ENCODE measurements at places on chromosomes 16 and 17.

- no peak for DNase-seq
Observed at GRCh38 chr16:11315510-11315909, 29.7 kb upstream of the RMI2 start.

DNA sequence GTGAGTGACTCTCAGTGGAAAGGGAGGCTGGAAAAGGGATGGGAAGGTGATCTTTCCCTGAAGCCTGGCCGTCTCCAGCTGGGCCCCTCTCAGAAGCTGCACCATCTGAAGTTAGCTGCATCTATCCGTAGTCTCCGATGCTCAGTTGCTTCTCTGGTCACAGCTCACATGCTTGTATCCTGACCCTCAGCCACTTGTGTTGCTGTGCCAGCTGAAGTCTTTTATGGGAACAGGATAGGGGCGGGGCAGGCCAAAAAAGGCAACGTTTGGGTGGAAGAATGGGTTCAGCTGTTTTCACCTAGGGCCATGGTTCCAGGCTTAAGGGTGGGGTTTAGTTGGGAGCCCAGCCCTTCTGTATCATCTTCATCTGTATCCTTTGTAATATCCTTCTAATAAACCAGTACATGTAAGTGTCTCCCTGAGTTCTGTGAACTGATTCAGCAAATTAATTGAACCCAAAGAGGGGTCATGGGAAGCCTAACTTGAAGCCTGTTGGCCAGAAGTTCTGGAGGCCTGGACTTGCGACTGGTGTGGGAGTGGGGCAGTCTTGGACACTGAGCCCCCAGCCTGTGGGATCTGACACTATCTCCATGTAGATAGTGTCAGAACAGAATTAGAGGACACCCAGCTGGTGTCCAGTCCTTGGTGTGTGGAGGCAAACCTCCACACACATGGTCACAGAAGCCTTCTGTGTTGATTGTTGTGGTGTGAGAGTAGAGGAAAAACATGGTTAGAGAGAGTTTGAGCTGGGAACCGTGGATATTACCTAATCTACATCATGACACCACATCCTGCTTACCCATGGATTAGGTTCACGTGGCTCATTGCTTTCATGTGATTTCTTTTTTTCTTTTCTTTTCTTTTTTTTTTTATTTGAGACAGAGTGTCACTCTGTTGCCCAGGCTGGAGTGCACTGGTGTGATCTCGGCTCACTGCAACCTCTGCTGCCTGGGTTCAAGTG, 49.3 kb upstream of the FBXO47 start:
- DNase-seq, result no peak

- DNase-seq, result no peak
Observed at GRCh38 chr17:64128787-64129514, 993 bp downstream of the ERN1 start.

GRCh38 chr17:66915792-66916191, 48.7 kb upstream of the CACNG4 start:
- DNase-seq, result no peak

GRCh38 chr17:70434536-70435490, 265.5 kb downstream of the KCNJ2 start:
- DNase-seq, result no peak

- no peak for DNase-seq
Observed at GRCh38 chr16:3087243-3088235, 11.6 kb downstream of the ZSCAN10 start.

DNA sequence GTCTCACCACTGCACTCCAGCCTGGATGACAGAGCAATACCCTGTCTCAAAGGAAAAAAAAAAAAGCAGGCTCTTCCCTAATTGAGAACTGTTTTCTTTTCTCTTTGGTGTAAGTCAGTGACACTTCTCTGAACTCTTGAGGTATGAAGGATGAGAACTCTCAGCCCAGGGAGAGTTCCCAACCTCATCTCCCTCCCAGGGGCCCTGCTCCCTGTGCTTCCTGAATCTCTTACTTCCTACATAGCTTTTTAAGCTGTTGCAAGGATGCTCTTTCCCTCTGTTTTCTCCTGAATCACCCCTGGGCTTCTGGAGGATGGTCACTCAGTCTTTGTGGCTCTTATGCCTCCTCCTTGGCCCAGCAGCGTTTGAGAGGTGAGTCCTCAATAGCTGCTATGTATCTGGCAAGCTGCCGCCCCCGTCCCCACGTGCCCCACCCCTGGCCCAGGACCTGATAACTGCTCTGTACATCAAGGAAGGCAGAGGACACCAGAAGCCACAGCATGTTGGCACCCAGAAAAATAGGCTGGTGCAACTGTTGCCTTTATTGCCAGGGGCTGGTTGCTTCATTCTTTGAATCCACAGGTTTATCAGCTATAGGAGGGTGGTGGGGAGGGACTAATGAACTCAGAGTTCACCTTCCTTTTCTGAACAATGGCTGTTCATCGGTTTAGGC, 24.0 kb downstream of the IGF2BP1 start:
- DNase-seq, result no peak

- no peak for DNase-seq
Observed at GRCh38 chr16:50539053-50539695, 9.0 kb upstream of the NKD1 start.

- DNase-seq, result no peak
Observed at GRCh38 chr16:6345090-6345489, 987.6 kb upstream of the RBFOX1 start.

GRCh38 chr17:82065193-82065637, 389 bp downstream of the DUS1L start:
- DNase-seq, result no peak

DNA sequence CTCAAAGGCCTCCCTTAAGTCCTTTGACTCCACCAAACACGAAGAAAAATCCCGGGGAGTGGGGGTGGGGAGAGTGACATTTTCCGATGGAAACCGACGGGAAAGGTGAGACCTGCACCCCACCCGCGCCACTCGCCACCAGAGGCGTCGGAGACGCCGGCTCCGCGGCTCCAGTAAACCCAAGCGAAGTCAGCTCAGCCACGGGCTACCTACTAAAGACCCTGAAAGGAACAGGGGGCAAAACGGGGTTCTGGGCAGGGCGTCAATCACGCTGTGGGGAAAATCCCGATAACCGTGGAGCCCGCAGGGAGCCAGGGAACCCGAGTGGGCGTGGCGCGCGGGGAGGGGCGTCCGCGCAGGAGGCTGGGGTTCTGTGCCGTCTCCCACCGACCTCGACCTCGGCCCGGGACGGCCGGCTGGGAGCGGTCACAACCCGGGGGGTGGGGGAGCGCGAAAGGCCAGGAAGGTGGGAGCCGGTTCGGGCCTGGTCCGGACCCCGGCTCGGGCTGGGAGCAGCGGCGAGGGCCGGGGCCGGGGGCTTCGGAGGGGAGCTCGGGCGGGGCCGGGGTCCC, 565 bp downstream of the WDR45B start:
- DNase-seq, result no peak

DNA sequence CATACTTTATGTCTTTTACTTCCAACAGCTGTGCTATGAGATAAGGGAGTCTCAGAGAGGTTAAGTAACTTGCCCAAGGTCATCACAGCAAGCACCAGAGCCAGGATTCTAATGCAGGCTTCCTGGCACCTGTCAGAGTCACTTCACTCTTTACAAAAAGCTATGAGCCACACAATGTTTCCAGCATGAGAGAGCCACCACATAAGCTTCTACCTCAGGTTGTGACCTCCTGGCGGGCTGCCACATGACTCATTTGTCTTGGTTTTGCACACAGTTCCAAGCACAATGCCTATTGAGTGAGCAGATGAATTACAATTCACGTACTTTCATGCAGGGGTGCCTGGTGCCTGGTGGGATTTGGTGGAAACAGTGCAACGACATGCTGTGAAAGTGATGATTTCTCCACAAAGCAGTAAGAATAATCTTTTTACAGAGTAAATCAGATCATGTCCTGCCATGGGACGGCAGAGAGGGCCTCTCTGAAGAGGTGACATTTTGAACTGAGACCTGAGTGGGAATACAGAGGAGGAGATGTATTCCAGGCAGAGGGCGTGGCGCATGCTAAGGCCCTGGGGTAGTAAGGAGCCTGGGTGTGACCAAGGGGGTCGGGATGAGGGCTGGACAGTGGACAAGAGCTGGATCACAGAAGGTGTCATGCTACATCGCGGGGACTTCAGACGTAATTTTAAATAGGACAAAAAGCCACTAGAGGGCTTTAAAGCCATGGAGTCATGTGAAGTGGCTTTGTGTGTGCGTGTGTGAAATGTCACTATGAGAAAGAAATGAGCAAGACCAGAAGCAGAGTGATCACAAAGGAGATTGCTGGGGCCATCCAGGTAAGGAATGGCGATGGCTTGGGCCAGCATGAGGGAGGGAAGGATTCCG, 53.4 kb downstream of the CACNG3 start:
- no peak for DNase-seq

GRCh38 chr17:51572115-51572514, 311.8 kb downstream of the UTP18 start:
- DNase-seq, result no peak

DNA sequence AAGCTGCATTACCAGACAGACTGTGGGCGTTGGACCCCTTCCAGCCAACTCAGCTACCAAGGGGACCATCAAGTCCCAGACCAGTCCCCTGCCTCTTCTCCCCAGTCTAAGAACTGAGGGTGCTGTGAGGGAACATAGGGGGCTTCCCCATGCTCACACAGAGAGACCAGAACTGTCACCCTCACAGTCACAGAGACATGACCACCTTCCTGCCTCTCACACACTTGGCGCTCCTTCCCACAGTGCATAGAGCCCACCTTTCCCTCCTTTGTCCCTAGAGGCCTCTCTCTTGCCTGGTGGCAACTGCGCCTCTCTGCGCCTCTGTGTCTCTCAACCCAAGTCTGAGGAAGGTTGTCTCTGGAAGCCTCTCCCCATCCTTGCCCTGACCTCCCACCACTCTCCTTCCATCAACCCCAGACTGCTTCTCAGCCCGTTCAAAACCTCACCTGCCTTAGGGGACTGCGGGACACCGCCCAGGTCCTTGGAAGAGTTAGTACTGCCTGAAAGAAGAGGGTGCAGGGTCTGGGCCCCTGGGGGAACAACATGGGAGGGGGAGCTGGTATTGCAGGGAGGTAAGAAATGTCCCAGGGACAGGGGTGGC, 6.1 kb upstream of the LHX1 start:
- no peak for DNase-seq

- no peak for DNase-seq
Observed at GRCh38 chr17:57433452-57433851, 177.1 kb downstream of the MSI2 start.

- no peak for DNase-seq
Observed at GRCh38 chr17:30532871-30533270, 55.7 kb downstream of the GOSR1 start.

DNA sequence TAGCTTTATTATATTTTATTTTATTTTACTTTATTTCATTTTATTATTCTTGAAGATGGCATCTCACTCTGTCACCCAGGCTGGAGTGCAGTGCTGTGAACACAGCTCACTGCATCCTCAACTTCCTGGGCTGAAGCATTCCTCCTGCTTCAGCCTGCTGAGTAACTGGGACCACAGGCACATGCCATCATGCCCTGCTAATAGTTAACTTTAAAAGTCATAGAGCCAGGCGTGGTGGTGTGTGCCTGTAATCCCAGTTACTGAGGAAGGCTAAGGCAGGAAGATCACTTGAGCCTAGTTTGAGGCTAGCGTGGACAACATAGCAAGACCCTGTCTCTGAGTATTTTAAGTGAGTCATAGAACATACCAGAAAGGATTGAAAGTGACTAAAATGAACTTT, 38.7 kb downstream of the ESRP2 start:
- DNase-seq, result no peak

GRCh38 chr16:89485701-89486246, 4.6 kb downstream of the ANKRD11 start:
- no peak for DNase-seq

DNA sequence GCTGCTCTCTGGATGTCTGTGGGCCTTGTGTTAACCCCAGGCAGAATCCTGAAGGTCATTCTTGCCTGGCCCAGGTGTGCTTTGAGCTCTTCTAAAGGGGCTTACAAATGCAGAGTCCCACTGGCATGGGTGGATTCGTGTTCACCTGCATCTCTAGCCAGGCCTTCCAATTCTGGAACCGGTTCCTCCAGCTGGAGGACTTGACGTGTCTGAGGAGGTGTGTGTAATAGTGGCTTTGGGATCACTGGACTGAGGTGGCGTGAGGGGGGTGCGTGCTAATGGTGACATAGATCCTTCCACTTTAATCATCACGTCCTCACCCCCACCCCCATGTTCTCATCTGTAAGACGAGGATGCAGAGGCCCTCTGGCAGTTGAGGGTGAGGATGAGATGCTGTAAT, 4.8 kb downstream of the GSE1 start:
- no peak for DNase-seq

GRCh38 chr17:7293816-7294613, 424 bp downstream of the YBX2 start:
- no peak for DNase-seq

DNA sequence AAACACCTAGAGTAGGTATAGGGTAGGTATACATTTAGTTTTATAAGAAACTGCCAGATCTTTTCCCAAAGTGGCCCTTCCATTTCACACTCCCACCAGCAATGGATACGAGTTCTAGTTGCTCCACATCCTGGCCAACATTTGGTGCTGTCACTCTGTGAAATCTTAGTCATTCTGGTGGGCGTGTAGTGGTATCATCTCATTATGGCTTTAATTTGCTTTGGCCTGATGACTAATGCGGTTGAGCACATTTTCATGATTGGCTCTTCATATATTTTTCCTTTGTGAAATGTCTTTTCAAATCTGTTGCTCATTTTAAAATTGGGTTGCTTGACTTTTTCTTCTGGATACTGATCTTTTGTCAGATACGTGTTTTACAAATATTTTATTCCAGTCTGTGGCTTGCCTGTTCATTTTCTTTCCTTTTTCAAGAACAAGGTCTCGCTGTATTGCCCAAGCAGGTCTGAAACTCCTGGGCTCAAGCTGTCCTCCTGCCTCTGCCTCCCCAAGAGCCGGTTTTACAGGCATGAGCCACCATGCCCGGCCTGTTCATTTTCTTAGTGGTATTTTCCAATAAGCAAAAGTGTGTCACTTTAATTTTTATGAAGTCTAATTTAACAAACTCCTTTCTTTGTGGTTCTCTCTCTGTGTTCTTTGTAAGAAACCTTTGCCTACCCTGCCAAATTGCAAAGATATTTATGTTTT, 192.4 kb downstream of the SEC14L1 start:
- no peak for DNase-seq

GRCh38 chr16:15041271-15042004, 14.4 kb downstream of the NTAN1 start:
- DNase-seq, result no peak

DNA sequence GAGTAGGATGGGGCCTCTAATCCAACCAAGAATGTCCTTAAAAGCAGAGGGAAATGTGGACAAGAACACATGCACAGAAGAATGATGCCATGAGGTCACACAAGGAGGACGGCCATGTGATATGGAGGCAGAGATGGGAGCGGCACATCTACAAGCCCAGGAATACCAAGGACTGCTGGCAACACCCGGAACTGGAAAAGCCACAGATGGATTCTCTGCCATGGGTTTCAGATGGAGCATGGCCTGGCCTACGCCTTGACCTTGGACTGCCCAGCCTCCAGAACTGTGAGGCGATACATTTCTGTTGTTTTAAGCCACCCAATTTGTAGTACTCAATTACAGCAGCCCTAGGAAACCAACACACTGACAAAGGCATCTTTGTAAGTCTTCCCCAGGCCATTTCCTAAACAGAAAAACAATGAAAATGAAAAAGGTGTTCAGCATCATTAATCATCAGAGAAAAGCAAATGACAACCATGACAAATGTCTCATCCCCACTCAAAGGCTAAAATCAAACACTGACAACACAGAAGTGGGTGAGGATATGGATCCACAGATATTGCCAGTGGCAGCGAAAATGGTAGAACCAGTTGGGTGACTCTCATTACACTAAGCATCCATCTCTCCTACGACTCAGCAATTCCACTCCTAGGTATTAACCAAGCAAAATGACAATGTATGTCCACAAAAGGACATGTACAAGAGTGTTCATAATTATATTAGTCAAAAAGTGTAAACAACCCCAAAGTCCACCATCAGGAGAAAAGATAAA, 76.9 kb upstream of the CNEP1R1 start:
- DNase-seq, result no peak

- DNase-seq, result no peak
Observed at GRCh38 chr16:85107532-85107931, 4.7 kb downstream of the CIBAR2 start.
